ENCODE measurements at places on chromosomes 7 and 10. TPM values are rescaled to one million over a fixed set of nuclear protein-coding genes. Genes with fewer than 3 reads are reported as not detected.
A peak's percentile ranks its signal among the peaks of the same experiment; 100 is the strongest.

Gene STOX1
- total RNA-seq, result 0.76 TPM

- no peak for DNase-seq
These were observed 867.5 kb downstream of the NRG3 start for GRCh38 chr10:82742478-82742877.

- no peak for DNase-seq
These were observed 367.7 kb downstream of the BBS9 start for GRCh38 chr7:33497051-33497450.

DNA sequence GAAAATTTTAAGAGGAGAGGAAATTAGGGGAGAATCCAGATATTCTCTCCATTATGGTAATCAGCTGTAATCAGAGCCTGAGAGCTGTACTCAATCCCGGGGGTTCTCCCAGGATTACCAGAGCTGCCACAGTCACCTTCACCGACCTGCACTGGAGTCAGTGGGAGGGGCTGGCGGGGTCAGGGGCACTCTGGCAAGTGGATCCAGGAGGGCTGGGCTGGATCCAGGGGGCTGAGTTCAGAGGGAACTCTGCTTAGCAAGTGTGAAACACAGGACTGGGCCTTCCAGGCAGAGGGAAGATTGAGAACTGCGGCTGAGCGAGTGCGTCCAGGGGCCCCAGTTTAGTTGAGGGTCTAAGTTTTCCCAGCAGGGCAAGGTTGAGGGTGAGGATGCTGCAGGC, 89.2 kb downstream of the BMS1 start:
- no peak for DNase-seq

- peak; percentile 85 for DNase-seq
These were observed 18.6 kb downstream of the OPALIN start for GRCh38 chr10:96339956-96340904.

DNA sequence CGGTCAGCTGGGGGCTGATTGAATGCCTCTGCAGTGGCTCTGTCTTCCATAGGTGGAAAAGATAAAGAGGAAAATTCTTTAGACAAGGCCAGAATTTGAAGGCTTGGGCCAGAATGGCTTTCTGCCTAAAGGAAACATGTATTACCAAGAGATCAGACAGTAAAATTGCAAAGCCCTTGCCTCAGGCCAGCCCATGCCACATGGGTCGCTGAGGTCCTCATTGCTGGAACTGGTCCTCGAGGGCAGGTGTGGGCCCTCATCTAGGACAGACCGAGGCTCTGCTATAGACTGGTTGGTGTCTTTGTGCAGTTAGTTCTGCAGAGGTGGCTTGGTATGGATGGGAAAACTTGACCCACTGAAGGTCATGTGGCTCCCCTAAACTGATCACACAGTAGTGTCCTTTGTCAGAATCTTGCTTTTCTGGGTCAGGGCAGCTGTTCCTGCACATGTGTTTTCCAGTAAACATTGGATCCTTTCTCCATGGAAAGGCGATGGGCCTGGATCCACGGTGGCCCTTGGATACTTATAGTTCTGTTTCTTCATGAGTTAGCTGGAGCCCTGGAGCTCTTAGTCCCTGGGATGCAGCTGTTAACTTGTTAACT, 80.4 kb downstream of the TMEM178B start:
- no peak for DNase-seq

DNA sequence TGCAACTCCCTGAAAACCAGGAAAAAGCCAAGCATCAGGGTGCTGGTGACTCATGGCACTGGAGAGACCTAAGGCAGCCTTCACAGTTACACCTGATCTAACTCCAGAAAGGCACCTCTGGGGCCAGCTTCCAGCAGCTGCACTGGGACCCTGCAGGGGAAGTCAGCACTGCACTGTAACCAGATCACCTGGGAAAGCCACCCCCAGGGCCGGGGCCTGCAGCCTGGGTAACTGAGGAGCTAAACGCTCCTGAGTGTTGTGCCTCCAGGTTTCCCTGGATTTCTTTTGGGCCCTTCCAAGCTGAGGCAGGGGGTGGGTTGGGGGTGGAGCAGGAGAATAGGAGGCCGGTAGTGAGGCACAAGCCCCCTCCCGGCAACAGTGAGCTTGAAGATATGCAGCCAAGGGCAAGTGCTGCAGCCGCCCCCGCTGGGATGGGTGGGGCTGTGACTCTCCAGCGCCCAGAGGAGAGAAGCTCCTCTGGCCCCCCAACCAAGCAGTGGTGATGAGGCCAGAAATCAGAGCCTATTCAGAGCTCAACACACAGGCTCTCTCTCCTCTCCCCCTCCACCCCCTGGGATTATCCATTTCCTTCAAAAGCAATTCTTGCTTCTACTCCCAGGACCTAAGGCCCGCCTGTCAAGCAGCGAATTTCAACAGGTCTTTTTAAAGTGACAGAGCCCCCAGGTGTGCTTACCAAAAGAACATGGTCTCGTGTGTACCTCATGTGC, 2.6 kb downstream of the CXCL12 start:
- no peak for DNase-seq

Data from activated CD4-positive, alpha-beta T cell treated with anti-CD3 and anti-CD28 coated beads, Interleukin-2, amount 10 ng/mL, durations not matched to agents 24 days and 14 days (primary cell).